ENCODE measurements at places on chromosomes 3 and 15.

DNA sequence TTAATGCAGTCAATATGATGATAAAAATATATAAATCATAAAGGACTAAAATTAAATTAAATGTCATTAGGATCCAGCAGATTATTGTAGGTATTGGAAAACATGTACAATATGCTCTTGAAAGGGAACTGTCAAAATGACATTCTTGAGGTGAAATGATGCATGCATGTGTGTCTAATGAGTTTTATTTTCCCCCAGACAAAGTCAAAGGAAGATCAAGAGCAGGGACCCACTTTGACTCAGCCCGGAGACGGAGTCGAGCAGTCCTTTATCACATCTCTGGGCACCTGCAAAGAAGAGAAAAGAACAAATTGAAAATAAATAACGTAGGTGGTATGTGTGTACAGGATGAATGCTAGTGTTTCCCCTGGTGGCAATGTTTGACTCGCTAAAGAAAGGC is 194.1 kb downstream of the KCNH8 start:
- DNase-seq, result no peak

DNA sequence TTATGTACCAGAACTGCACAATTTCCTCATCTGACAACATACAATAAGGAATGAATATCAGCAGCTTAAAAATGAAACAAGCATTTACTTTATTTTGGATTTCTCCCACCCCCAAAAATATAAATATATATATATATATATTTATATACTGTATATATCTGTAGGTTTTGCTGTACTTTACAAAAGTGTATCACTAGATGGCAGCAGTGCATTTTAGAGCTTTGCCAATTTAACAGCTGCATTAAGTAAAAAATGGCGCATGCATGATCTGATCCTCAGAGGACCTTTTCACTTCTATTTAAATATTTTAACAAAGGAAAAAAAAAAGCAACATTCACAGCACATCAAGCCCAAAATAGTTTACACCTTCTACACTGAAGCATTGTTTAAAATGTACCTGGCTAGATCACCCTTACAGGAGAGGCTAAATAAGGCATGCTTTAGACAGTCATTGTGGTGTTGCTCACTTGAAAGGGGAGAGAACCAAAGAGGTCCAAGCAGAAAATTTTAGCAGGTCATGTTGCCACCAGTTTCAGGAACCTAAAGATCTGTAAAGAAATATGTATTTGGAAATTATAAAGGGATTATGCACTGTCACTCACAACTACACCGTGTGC is 72.6 kb downstream of the NPTN start:
- DNase-seq, result no peak

- DNase-seq, result no peak
Measured at GRCh38 chr15:59457103-59457502, 19.1 kb downstream of the FAM81A start.

DNA sequence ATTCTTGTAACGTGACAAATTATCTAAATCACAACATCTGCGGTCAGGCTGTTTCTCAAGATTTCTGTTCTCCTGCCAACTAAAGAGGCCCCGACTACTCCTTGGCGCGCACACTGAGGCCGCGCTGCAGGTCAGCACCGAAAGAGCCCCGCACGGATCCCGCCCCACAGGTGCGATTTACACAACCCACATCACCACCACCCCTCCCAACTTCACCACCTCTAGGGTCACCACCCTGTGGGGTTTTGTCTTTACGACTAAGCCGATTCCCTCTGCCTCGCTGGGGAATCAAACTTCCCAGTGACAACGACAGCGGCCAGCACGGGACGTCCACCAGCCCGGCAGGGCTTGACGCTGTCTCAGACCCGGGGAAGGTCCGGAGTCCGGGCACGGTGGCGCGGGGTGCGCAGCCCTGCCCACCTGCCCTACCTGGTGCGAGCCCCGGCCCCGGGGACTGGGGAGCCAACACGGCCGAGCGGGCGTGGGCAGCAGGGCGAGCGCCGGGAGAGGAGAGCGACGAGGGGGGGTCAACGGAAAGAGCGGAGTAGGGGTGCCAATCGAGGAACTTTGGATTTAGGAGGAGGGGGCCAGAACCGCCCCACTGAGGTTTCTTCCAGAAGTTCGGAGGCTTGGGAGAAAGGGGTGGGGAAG is 764 bp downstream of the UACA start:
- DNase-seq, result no peak

DNA sequence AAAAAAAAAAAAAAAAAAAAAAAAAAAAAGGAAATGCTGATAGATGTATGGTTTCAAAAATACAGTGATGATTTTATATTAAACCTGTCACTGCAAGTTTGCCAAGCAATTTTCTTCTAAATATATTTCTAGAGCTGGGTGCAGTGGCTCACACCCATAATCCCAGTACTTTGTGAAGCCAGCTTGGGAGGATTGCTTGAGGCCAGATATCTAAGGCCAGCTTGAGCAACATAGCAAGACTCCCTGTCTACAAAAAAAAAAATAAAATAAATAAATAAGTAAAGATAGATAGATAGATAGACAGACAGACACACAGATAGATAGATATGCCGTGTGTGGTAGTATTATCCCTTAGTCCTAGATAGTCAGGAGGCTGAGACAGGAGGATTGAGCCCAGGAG is 41.4 kb upstream of the ST3GAL6 start:
- no peak for DNase-seq

DNA sequence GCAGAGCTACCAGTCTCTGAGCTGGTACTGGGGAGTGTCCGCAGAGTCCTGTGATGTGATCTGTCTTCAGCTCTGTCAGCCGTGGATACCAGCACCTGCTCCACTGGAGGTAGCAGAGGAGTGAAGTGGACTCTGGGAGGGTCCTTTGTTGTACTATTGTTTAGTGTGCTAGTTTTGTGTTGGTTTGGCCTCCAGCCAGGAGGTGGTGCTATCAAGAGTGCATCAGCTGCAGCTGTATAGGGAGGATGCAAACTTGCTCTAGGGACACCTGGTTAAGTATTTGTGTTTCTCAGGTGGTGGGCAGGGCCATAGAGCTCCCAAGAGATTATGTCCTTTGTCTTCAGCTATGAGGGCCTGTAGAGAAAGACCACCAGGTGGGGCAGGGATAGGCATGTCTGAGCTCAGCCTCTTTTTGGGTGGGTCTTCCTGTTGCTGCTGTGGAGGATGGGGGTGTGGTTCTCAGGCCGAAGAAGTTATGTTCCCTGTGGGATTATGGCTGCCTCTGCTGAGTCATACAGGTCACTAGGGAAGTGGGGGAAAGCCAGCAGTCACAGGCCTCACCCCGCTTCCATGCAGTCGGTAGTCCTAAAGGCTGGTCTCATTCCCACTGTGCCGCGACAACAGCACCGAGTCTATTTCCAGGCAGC is 443.2 kb upstream of the TBL1XR1 start:
- DNase-seq, result no peak

DNA sequence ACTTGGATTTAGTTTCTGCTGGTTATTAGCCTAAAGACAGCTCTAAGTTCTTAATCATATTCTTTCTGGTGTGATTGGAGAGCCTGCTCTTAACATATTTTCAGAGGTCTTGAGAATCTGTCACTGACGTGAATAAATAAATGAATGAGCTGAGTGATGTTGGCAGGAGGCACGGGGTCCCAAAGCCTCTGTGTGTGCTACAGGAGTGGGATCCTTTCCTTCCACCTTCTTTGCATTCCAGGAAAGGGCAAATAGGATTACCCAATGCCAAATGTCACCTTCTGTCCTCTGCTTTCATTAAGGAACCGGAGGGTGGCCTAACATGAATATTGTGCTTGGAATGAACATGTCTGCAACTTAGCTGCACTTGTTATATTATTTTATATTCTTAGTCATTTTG is 53.1 kb downstream of the CD47 start:
- no peak for DNase-seq

GRCh38 chr3:70970171-70970570 is 613.4 kb downstream of the FOXP1 start:
- no peak for DNase-seq

DNA sequence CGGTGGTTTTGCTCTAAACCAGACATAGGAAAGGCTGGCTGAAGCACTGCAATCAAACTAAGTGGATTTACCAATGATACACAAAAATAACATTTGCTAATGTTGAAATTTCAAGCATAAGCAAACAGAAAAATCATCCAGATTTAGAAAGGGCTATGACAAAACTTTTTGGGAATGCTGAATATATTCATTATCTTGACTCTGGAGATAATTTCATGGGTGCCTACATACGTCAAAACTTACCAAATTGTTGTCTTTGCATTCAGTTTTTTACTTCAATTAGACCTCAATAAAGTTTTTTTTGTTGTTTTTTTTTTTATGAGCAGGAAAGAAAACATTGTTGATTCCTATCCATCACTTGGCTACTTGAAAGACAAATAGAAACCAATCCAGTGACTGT is 140.8 kb downstream of the NR2E3 start:
- DNase-seq, result no peak

- DNase-seq, result no peak
Measured at GRCh38 chr3:129486664-129487035, 41.8 kb upstream of the RHO start.

DNA sequence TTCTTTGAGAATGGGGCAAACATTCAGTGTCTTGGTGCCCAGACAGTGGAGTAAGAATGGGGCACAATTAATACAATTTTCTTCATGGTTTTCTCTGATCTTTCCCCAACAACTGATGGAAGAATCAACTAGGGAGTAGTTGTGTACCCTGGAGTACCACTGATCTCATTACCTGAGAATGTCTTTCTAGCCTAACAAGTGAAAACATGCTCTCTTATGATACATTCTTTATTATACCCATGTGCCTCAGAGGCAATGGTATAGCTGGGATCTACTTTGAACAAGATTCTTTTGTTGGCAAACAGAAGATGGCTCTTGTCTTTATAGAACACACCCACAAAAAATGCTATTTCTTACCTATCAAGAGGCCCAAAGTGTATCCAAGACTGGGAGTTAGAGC is 250.6 kb upstream of the CMC1 start:
- DNase-seq, result no peak

DNA sequence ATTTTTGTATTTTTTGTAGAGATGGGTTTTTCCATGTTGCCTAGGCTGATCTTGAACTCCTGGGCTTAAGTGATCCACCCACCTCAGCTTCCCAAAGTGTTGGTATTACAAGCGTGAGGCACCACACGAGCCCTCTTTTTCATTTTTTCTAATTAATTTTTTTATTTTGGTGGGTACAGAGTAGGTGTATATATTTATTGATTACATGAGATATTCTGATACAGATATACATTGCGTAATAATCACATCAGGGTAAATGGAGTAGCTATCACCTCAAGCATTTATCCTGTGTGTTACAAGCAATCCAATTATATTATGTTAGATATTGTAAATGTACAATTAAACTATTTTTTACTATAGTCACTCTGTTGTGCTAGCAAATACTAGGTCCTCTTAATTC is 66.1 kb downstream of the WDR49 start:
- DNase-seq, result no peak

DNA sequence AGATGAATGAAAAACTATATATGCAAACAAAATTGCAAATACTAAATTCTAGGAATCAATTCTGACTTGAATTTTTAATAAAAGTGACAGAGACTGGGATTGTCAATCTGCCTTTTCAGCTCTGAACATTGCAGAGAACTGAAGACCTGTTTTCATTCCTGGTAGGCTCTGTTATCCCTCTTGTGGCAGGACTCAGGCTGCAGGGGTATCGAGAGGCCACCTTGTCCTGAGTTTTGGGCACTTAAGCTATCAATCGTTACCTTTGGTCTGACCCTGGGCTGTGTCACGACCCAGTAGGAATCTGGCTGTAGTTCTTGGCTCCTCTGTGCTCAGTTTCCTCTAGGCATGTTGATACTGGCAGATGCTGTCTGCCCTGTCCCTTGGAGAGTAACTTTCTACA is 238.0 kb downstream of the CACNA2D3 start:
- no peak for DNase-seq

DNA sequence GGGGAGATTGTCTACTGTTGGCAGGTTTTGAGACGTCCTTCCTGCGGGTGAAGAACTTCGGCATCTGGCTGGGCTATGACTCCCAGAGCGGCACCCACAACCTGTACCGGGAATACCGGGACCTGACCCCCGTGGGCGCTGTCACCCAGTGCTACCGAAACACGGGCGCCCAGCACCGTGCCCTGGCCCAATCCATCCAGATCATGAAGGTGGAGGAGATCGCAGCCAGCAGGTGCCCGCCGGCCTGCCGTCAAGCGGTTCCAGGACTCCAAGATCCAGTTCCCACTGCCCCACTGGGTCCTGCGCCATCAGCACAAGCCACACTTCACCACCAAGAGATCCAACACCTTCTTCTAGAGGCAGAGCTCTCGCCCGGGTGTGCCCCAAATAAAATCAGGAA is 194.9 kb upstream of the EPHA6 start:
- DNase-seq, result no peak

GRCh38 chr15:20349774-20350498 is 191.7 kb downstream of the GOLGA6L6 start:
- DNase-seq, result no peak

GRCh38 chr3:31133541-31133940 is 239.1 kb upstream of the GADL1 start:
- DNase-seq, result no peak

DNA sequence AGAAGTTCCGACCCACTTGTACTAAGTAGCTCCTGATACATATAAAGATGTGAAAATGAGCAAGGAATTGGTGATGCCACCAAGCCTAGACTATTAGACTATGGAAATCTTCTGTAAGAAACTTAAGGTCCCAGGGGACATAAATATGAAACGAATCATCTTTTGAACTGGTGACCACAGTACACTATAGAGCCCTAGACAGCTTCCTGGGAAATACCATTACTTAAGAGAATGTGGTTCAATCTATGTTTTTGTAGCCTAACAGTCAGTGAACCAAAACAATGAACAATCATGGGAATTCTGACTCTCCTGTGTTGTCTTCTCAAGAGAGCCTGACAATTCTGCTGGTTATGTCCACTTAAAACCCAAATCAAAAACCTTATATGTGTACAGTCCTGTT is 191.6 kb downstream of the GREM1 start:
- DNase-seq, result no peak

DNA sequence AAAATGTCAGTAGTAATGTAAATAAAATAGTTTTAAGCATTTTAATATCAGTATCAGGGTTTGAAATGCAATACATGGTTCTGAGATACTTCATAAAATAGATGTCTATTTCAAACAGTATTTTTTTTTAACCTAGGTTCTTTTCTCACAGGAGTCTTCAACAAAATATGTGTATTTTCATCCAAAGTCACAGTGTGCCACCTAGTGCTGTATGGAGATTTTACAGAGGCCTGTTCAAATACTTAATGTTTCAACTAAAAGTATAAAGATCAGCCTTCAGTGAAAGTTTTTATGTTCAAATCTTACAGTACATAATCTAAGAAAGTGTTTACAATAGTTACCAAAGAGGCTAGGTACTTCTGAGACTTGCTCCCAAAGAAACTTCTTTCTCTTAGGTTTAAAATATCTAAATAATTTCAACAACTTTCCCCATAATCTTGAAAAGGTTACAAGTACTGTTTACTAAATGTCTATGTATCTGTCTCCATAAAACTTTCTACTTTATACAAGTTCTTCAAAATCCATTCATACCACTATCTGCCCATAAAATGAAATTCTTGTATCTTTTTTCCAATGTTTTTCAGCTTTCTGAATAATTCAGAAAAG is 38.3 kb downstream of the SCAPER start:
- DNase-seq, result no peak

GRCh38 chr3:129233538-129233937 is 15.9 kb upstream of the COPG1 start:
- DNase-seq, result no peak
